ELF-1 (cell line): ENCODE measurements at places on chromosomes 16 and 17.

GRCh38 chr16:78060809-78061208 lies 38.5 kb downstream of the CLEC3A start:
- no peak for DNase-seq

DNA sequence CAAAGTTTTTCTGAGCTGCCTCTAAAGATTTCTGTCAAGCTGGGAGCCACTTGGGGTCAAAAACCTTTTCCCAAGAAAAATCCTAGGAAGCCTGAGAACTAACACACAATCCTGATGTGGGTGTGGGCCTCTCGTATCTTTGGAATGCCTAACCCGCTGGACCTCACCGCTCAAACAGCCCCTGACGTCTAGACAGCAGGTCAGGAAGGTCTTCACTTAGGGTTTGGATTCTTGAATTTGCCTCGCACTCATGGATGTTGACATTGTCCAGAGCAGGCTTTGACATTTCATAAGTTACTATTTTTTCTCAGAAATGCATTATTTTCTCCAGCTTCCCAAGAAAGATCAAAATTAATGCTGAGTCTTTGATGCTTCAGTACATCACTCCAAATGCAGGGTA lies 18.9 kb downstream of the TEX2 start:
- DNase-seq = peak; percentile 48

GRCh38 chr17:62392908-62393307 lies 12.6 kb downstream of the EFCAB3 start:
- no peak for DNase-seq

GRCh38 chr17:66240013-66240412 lies 10.8 kb upstream of the APOH start:
- no peak for DNase-seq

DNA sequence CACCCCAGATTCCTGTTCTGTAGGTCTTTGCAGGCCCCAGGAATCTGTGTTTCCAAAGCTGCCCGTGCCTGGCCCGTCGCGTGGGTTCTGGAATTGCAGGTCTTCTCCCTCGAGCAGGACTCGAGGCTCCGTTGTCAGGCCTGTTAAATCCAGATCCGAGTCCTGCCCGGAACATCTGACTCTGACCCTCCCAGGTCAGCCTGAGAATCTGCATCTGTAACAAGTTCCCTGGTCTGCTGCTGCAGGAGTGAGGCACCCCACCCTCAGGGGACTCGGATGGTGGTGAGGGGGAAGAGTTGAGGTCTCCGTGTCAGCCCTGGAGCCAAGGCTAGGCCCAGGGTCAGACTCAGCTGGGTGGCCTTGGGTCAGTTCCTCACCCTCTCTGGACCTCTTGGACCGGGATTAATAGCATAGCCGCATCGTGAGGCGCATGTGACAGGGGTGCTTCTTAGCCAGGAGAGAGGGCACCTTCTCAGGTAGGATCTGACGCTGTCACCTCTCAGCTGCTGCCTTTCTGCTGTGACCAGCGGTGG lies 8.8 kb downstream of the SPIRE2 start:
- DNase-seq = no peak

GRCh38 chr17:2025622-2026309 lies 632 bp upstream of the RTN4RL1 start:
- peak; percentile 84 for DNase-seq
